Bronchial smooth muscle cell (primary cell): ENCODE measurements at places on chromosomes 5 and 9. TPM values are rescaled to one million over a fixed set of nuclear protein-coding genes. Genes with fewer than 3 reads are reported as not detected.

S1PR3 gene
- 14.2 and 16.7 TPM in 2 replicates for total RNA-seq

TXNDC8 gene
- not detected in 2 replicates for total RNA-seq

PCDHA6 gene
- 0.17 and 0.32 TPM in 2 replicates for total RNA-seq

FGF1 gene
- 0.34 and 0.47 TPM in 2 replicates for total RNA-seq

CCDC180 gene
- total RNA-seq, result 3.2 and 5.2 TPM in 2 replicates

TLR4 gene
- 2.2 and 5.8 TPM in 2 replicates for total RNA-seq

PCDHB6 gene
- 0.16 and 0.17 TPM in 2 replicates for total RNA-seq

RALGDS gene
- total RNA-seq, result 20.2 and 20.4 TPM in 2 replicates

LHX3 gene
- total RNA-seq, result not detected in 2 replicates

ANKRD18A gene
- total RNA-seq, result not detected in 2 replicates

NEURL1B gene
- total RNA-seq, result 0.47 and 5.1 TPM in 2 replicates

TLX3 gene
- not detected in 2 replicates for total RNA-seq
